Bronchial epithelial cell (primary cell): ENCODE measurements at places on chromosomes 13 and 19. TPM values are rescaled to one million over a fixed set of nuclear protein-coding genes. Genes with fewer than 3 reads are reported as not detected.
A peak's percentile ranks its signal among the peaks of the same experiment; 100 is the strongest.

The AXL gene
- 19.5 and 23.7 TPM in 2 replicates for total RNA-seq

The APC2 gene
- total RNA-seq: under 0.01 TPM in 2 replicates

The SDHAF1 gene
- total RNA-seq: 17.5 and 25.3 TPM in 2 replicates

The ZNF358 gene
- 3.5 and 3.9 TPM in 2 replicates for total RNA-seq

The IFNL1 gene
- total RNA-seq: not detected in 2 replicates

The OLFM2 gene
- under 0.01 and 4.4 TPM in 2 replicates for total RNA-seq

The SHISA7 gene
- total RNA-seq: not detected in 2 replicates

The GRIK5 gene
- under 0.01 TPM in 2 replicates for total RNA-seq

The RFPL4A gene
- not detected in 2 replicates for total RNA-seq

The THSD1 gene
- 11.0 and 19.5 TPM in 2 replicates for total RNA-seq

- DNase-seq: no peak
Observed at GRCh38 chr13:112061367-112062061, 5.4 kb upstream of the SOX1 start.

GRCh38 chr13:25733696-25734435, 317.9 kb downstream of the SHISA2 start:
- no peak for DNase-seq

- DNase-seq: no peak
Observed at GRCh38 chr19:3816566-3817218, 30.5 kb upstream of the MATK start.

DNA sequence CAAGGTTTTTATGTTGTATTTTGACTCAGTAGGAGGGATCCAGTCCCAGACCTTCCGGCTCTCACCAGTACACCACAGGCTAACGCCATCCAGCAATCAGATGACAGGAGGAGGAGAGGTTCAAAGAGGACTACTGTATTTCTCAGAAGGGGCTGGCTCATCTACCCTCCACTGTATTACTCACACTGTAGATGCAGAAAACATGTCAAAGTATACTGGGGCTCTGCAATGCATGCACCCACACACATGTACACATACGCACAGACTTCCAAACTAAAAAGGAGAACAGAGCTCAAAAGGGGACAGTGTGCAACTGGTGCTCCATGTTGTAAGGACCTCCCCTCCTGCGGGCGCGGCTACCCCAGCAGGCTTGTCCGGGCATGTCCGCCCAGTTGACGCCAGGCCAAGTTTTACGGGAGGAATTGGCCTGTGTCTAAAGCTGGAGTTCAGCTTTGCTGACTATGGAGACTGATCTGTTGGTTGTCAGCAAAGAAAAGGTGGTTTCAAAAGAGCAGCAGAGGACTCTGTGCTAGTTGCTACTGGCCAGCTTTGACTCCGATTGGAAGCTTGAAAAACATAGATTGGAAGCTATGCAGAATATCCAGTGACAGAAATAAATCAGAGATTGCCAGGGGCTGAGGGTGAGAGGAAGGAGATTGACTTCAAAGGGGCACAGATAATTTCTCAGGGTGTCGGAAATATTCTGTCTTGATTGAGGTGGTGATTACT, 314.2 kb downstream of the DLEU7 start:
- peak; percentile 83 for DNase-seq

DNA sequence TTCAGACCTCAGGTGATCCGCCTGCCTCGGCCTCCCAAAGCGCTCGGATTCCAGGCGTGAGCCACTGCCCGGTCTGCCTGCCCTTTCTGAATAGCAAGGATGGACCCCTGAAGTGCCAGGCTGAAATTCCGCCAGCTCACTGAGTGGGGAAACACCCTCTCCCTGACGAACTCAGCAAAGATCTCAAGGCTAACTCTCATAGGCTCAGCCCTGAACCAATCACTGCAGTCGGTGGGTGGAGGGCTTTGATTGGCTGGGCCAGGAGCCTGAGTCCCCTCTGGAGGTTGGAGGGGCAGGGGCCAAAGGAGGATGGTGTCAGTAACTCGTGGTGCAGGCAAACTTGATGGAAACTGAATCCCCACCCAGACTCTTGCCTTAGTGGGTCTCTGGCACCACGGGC, 11.2 kb upstream of the COMP start:
- DNase-seq: no peak

DNA sequence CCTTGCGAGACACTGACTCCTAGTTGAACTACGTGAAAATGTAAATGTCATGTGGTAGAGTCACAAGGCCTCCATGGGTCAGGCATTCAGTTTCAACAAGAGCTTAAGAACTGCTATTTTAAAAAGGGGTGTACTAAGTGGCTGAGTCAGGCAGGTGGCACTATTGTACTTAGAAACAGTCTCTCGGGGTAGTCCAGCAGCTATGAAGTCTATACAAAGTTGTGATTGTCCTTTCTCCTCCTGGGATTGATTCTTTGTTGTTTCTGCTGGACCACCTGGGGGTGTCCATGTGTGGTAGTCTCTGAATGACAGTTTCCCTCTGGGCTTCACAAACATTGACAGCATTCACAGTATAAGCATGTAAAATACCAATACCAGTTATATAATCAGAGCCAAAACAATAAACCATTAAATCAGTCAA, 33.0 kb downstream of the UGGT2 start:
- DNase-seq: peak; percentile 63

- no peak for DNase-seq
Observed at GRCh38 chr13:104525467-104525866, 1459.2 kb upstream of the SLC10A2 start.

DNA sequence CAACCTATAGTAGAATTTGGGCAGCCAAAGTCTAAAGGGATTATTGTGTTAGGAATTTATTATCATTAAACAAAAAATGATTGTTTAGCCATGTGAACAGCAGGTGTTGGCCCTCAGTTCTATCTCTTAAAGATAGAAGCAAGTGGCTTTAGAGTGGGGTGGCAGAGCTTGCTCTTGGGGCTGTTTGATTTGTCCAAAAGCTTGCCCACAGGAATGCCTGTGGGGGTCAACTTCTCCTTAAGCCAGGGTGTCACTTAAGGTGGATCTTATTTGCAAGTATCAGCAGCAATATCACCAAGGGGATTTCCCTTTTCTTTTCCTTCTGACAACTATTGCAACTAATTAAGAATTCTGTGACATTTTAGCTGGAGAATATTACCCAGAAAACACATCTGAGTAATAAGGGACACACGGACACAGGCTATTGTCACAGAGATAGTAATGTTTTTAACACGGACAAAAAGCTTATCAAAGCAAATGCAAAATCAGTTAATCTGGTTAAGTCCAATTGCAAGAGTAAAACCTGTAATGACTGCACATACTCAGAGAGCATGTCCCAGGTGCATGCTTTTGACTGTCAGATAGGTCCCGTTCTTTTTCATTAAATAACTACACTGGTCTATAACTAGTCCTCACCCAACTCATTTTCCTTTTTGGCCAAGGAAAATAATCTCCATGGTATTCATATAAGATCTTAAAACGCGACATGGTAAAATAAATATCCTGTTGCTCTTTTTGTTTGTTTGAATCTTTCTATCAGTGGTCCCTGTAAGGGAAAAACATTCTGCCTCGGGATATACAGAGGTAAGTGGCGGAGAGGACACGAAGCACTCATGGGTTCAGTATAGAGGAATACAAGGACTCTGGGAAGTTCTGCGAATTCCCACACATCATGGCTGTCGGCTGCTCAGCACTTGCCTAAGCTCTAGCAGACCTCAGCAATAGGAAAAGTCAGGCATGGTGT, 172.1 kb upstream of the RFC3 start:
- DNase-seq: no peak

- DNase-seq: no peak
Observed at GRCh38 chr19:39099341-39099740, 15.2 kb downstream of the ACP7 start.

- no peak for DNase-seq
Observed at GRCh38 chr13:28620011-28620830, 38.7 kb upstream of the POMP start.

GRCh38 chr19:5706876-5707573, 12.9 kb downstream of the LONP1 start:
- no peak for DNase-seq

DNA sequence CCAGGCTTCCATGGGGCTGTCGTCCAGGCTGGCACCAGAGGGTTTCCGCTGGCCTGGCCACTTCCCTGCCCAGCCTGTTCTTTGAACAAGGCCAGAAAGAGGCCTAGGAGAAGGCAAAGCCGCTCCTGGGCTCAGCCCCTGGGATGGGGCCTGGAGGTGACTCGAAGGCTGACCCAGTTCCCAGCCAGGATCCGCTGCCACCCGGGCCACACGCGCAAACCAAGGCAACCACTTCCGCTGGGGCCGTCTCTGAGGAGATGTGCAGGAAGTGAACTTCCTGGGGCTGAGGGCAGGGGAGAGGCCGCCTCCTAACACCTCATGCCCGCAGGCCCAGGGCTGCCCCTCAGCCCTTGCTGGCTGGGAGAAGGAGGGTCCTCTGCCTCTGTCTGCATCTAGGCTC, 15.2 kb downstream of the PLEKHF1 start:
- DNase-seq: no peak

GRCh38 chr13:31923134-31923763, 108.3 kb upstream of the FRY start:
- DNase-seq: no peak

DNA sequence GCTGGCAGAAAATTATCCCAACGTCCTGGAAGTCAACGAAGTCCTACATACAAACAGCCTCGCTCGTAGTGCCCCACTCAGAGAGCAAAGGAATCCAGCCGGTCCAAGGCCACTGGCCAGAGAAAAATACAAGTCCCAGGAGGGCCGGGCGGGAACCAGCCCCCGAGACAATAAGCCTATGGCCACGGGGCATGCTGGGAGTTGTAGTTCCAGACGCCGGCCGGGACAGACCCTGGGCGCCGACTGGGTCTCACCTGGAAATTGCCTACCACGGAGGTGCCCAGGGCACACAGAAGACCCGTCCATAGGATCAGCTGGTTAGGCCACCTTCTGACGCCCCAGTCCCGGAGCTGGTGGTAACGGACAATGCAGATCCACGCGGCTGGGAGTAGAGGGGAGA, 5.4 kb downstream of the TMEM150B start:
- DNase-seq: no peak

DNA sequence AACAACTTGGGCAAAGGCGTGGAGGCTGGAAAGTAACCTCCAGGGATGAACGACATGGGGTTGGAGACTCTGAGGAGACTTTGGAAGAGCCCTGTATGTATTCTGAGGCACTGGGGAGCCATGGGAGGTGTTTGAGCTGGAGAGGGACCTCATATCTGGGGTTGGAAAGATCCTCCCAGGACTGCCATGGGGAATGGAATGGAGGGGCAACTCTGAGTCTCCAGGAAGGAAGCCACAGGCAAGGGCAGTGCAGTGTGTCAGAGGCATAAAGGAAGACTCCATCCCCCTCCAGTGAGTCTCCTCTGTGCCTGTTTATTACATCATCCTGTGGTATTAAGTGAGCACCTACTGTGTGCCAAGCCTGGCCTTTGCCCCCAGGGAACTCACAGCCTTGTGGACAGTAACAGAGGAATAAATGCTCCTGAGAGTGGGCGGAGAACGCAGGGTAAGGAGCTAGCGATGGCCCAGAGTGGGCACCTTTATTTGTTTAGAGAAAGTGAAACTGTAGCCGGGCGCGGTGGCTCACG, 7.7 kb downstream of the PEAK3 start:
- no peak for DNase-seq

DNA sequence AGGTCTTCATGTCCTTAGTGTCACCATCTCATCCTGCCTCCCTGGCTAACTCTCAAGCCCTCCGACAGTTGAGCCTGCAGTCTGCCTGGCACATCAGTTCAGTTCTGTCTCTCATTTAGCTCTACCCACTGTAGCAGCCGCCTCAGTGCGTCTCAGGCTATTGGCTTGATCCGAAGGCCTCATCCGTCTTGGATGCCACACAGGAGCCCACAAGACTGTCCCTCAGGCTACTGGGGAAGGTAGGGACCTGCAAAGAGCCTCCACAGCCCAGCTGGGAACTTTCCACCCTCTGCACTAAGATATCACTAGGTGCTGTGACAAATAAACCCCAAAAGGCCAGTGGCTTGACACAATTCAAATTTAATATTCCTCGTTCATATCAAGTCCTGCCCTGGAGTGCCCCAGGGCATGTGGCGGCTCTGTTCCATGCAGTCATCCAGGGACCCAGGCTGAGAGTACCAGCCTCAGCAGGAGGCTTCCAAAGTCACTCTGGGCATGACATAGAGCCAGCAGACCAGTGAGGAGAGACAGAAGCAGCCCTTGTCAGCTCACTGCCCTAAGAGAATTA, 5.7 kb downstream of the VSTM2B start:
- no peak for DNase-seq

GRCh38 chr13:40982772-40983171, 36.3 kb downstream of the ELF1 start:
- DNase-seq: peak; percentile 72

DNA sequence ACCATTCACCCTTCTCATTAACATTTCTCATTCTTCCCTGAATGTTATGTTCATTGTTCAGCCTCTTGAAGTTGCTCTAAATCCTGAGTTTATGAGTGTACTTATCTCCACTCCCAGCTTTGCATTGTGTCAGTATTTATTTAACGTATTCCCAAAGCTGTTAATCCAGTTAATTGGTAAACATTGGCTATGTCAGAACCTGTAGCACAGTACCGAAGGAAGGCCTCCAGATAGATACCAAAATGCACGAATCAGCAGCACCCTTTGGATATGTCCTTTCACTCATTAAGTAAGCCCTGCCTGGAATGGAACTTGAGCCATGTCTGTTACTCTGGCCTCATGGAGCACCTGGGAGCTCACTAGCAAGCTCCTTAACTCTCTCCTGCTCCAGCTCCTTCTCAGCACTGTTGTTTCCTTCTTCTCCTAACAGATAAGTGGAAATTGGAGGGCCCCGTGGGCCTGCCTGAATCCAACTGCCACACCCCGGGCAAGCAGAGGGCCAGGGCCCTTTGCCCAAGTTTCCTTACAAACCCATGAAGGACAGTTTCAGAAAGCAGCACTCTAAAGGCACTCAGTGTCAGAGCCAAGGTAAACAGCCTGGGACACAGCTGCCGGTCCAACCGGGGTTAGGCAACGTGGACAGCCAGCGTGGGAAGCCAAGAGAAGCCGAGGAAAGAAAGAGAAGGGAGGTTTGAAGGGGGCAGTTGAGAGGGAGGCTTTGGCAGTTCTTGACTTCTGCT, 155.0 kb upstream of the SERP2 start:
- peak; percentile 94 for DNase-seq

GRCh38 chr13:37306778-37307544, 201.5 kb upstream of the CSNK1A1L start:
- peak; percentile 98 for DNase-seq

DNA sequence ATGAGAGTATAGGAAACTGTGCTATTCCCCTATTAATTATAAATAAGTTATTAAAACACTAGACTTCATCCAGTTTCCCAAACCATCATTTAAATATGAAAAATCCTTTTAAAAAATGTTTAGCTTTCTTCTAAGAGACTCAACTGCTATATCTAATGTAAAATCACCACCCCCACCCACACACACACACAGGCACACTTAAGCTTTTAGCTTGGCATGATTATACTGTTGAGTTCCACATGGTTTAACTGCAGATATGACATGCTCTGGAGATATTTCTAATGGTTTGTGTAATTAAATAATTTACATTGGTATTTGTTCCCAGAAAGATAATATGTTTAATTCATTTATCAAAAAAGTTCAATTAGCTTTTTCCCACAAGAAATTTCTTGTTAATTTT, 1700.1 kb upstream of the SLC10A2 start:
- no peak for DNase-seq

DNA sequence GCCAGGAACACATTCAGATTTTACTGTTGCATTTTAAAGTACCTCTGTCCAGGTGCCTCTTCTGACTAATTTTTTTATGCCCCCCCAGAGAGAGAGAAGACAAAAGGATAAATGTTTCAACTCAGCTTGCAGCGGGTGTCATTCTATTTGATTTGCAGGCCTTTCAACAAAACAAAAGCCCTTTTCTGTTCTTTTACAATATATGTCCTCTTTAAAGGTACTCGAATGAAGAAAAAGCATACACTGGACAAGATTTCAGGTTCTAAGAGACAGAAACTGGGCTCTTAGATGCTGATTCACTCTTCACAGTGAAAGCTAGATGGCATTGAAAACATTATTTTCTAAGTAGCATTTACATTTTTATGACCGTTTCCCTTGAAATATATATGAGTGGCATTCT, 2.9 kb upstream of the FRY start:
- no peak for DNase-seq
